Left ventricle myocardium inferior (tissue), 1 donor: ENCODE measurements at places on chromosomes 3 and 15. TPM values are rescaled to one million over a fixed set of nuclear protein-coding genes. Genes with fewer than 3 reads are reported as not detected.

DET1 gene
- total RNA-seq, result 5.5 TPM

RYR3 gene
- 0.08 TPM for total RNA-seq

SERINC4 gene
- 0.44 TPM for total RNA-seq

BDH1 gene
- total RNA-seq, result 90.0 TPM

BCHE gene
- total RNA-seq, result 2.3 TPM

RBMS3 gene
- total RNA-seq, result 25.3 TPM

LRRC31 gene
- total RNA-seq, result not detected

BCL2A1 gene
- total RNA-seq, result 0.30 TPM

DNA sequence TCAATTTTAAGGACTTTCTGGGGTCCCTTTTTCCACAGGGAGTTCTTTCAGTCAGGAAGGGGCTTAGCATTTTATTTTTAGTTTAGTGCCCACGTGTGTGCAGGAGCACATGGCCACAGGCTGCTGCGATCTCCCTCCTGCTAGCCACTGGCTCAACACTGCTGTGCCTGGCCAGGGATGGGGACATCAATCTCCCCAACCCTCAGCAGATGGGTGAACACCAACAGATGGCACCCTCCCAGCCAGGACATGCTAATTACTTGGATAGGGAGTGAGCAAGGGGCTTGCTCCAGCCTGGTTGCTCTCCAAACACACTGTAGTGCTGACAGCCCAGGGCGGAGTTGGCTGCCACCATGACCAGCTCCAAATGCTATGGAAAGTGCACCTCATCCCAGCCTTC is 7.4 kb upstream of the RIOX2 start:
- DNase-seq, result peak; percentile 43
- no peak overlapping the region for H3K27ac ChIP-seq
- no peaks in the 10 kb centered on the region for H3K27me3 ChIP-seq

GRCh38 chr3:45145223-45145622 is 955 bp downstream of the CDCP1 start:
- peaks cover 13% of the 10 kb centered on the region for H3K4me1 ChIP-seq
- H3K27me3 ChIP-seq, result peaks cover 74% of the 10 kb centered on the region
- H3K4me3 ChIP-seq, result peak overlapping the region; percentile 61
- H3K36me3 ChIP-seq, result no peaks in the 10 kb centered on the region
- no peak for DNase-seq

- peak overlapping the region; percentile 0 for H3K4me3 ChIP-seq
- no peaks in the 10 kb centered on the region for H3K27me3 ChIP-seq
- peaks cover 100% of the 10 kb centered on the region for H3K36me3 ChIP-seq
- peaks cover 98% of the 10 kb centered on the region for H3K4me1 ChIP-seq
Measured at GRCh38 chr15:63060699-63061098, 18.2 kb downstream of the TPM1 start.

- no peaks in the 10 kb centered on the region for H3K4me1 ChIP-seq
- peaks cover 72% of the 10 kb centered on the region for H3K36me3 ChIP-seq
- no peak overlapping the region for H3K27ac ChIP-seq
- H3K27me3 ChIP-seq, result no peaks in the 10 kb centered on the region
- H3K4me3 ChIP-seq, result no peak overlapping the region
Measured at GRCh38 chr3:187072511-187072910, 66.8 kb downstream of the RPL39L start.

DNA sequence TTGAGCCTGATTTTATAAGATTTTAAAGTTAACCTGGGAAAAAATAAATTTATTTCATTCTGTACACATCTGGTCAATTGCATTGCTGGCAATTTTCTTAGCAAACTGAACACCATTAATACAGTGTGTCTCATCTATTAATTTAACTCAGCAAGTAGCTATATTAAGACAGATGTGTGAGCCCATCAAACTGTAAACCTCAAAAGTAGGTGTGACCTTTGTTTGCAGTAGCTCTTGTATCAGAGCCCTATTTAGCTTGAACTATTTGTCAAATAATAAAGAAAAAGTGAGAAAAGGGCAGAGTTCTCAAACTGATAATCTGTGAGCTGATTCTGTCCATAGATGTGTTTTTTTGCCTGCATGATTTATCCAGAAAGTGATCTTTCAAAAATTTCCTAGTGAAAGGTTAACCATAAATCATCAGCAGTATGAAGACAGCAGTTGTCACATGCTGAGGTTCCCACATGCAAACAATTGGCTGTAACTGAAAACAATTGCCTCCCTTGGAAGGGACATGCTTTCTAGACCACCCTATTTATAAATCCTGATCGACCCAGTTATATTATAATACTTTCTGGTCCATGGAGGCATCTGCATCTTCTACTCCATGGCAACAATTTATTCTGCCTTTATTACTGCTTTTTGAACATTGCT is 646.5 kb downstream of the NSUN3 start:
- DNase-seq, result no peak
- H3K27me3 ChIP-seq, result no peaks in the 10 kb centered on the region
- H3K27ac ChIP-seq, result no peak overlapping the region
- no peak overlapping the region for H3K4me3 ChIP-seq

GRCh38 chr3:149212386-149212785 is 9.2 kb downstream of the CP start:
- no peak overlapping the region for H3K27ac ChIP-seq
- H3K4me1 ChIP-seq, result peaks cover 20% of the 10 kb centered on the region
- H3K27me3 ChIP-seq, result no peaks in the 10 kb centered on the region

DNA sequence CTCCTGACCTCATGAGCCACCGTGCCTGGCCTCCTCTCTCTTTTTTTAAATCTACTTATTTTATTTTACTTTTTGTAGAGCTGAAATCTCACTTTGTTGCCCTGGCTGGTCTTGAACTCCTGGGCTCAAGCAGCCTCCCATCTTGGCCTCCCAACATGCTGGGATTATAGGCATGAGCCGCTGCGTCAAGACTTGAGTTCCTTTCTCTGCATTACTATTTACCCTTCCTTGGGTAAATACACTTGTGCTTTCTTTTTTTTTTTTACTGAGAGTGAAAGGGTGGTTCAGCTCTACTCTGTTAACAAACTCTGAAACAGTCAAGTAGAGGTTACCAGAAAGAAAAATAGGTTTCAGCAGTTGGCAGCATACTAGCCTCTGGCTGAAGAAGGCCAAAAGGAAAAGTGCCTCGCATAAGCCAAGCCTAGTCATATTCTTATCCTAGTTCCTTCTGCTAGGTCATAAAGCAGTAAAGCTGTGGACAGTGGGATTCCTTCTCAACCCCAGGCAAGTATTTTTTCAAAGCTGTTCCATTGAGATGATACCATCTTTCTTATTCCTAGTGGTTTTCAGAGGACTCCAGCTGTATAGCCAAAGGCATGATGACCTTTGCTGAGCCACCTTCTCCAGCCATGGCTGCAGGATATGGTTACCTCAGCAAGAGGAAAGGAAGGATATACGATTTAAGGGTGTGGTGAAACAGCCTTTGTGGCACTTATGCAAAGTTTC is 135.1 kb downstream of the RBPMS2 start:
- H3K4me1 ChIP-seq, result peaks cover 33% of the 10 kb centered on the region
- no peaks in the 10 kb centered on the region for H3K27me3 ChIP-seq
- H3K36me3 ChIP-seq, result no peaks in the 10 kb centered on the region
- no peak for DNase-seq

GRCh38 chr3:3133500-3133899 is 6.8 kb downstream of the TRNT1 start:
- no peaks in the 10 kb centered on the region for H3K27me3 ChIP-seq
- no peak overlapping the region for H3K27ac ChIP-seq
- H3K36me3 ChIP-seq, result peaks cover 40% of the 10 kb centered on the region
- DNase-seq, result no peak

DNA sequence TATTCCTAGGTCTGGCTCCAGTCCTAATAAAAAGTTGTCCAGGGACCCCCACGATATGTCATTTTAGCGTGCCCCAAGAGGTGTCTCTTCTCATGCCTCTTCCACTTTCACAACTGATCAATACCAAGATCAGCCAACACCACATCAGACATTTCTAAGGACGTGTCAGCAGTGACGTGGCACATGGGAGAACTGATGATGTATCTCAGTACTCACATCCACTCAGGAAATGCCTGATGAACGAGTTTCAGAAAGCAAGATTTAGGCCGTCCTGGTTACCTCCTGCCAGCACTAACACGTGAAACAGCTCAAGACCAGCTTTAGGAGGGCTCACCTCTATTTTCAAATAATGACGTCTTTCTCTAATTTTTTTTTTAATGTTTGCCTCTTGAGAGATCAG is 19.6 kb downstream of the VGLL4 start:
- H3K4me1 ChIP-seq, result peaks cover 95% of the 10 kb centered on the region
- no peaks in the 10 kb centered on the region for H3K36me3 ChIP-seq
- H3K27ac ChIP-seq, result peak overlapping the region; percentile 31
- DNase-seq, result no peak

DNA sequence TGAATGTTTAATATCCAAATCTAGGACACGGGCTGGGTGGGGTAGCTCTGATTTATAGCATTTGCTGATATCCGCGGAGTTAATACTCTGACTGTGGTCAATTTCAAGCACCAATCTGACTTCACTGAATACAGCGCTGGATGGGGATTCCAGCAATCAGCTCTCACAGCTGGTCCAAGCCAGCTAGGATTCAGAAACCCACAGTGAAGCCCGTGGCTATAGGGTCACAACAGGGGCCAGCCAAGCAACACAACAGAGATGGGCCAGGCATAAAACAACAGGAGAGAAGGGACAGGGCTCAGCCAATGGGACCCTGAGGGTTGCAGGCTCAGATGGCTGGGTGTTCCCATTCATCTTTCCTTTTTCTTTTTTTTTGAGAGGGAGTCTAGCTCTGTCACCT is 5.4 kb upstream of the LMAN1L start:
- H3K36me3 ChIP-seq, result peaks cover 16% of the 10 kb centered on the region
- peaks cover 12% of the 10 kb centered on the region for H3K4me1 ChIP-seq
- no peak for DNase-seq
- H3K27ac ChIP-seq, result no peak overlapping the region

DNA sequence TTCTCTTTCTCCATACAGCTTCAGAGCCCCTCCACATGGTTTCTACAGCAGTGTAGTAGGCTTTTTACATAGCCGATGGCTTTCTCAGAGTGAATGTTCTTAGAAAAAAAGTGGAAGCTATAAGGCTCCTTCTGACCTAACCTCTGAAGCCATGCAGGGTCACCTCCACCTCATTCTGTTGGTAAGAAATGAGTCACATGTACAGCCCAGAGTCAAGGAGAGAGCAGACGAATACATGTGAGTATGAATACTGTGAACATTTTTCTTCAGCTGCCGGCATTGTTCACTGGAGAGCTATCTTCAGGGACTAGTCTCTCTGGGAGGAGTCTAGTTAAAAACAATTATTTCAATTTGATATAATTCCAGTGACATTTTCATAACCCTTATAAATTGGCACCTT is 68.2 kb upstream of the THRB start:
- no peaks in the 10 kb centered on the region for H3K36me3 ChIP-seq
- H3K4me3 ChIP-seq, result no peak overlapping the region
- H3K4me1 ChIP-seq, result no peaks in the 10 kb centered on the region
- H3K27me3 ChIP-seq, result no peaks in the 10 kb centered on the region
- no peak for DNase-seq
- H3K27ac ChIP-seq, result no peak overlapping the region

- H3K4me3 ChIP-seq, result no peak overlapping the region
- H3K27me3 ChIP-seq, result no peaks in the 10 kb centered on the region
- H3K4me1 ChIP-seq, result peaks cover 3% of the 10 kb centered on the region
- H3K27ac ChIP-seq, result no peak overlapping the region
Measured at GRCh38 chr3:179881791-179882190, 154.9 kb downstream of the PEX5L start.
